Stimulated activated CD8-positive, alpha-beta memory T cell treated with anti-CD3 and anti-CD28 coated beads, Interleukin-7, amount 100 ng/mL, for 48 hours (primary cell): ENCODE measurements at places on chromosomes 7 and 10.

DNA sequence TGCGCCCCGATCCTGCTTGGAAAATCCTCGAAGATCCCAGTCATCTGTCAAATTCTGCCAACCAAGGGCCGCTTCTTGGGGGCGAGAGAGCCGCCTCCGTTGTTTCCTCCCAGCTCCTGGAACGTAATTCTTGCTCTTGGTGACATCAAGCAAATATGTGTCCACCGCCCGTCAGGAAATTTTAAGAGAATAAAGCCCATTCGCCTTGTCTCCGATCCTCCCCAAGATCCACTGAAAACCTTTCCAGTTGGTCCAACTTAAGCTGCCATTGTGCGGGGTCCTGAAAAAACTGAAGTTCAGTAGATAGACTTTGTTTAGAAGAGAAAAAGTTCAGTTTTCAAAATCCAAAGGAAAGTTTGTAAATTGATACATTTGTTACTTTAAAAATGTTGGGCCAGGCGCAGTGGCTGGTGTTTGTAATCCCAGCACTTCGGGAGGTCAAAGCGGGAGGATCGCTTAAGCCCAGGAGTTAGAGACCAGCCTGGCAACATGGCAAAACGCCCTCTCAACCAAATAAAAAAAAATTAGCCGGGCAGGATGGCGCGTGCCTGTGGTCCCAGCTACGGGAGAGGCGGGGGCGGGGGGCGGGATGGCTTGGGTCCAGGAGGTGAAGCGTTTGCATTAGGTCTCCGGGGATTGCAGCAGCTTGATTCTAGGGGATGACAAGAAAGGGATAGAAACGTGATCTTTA, 1.0 kb upstream of the ZNF800 start:
- no peak for DNase-seq

DNA sequence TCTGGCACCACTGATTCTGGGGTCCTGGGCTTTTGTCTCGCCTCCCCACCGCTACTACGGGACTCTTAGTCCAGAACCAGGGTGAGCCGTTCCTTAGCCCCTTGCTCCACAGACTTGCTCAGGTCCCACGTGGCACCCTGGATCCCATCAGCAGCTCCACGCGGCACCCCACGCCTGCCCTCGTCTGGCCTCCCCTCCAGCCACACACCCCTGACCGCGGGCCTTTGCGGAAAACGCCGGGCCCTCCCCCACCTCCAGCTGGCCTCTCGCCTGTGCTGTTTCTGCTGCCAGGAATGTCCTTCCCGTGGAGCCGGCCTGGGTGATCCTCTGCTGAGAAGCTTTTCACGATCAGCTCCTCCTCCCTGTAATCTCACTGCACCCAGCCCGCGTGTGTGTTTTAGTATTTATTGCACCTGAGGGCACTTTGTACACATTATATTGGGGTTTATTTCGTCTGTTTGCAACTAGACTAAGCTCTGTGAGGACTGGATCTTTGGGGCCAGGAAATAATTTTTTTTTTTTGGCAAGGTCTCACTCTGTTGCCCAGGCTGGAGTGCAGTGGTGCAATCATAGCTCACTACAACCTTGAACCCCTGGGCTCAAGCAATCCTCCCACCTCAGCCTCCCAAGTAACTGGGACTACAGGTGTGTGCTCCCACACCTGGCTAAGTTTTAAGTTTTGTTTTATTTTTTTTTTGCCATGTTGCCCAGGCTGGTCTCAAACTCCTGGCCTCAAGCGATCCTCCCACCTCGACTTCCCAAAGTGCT, 10.5 kb upstream of the TTYH3 start:
- no peak for DNase-seq

DNA sequence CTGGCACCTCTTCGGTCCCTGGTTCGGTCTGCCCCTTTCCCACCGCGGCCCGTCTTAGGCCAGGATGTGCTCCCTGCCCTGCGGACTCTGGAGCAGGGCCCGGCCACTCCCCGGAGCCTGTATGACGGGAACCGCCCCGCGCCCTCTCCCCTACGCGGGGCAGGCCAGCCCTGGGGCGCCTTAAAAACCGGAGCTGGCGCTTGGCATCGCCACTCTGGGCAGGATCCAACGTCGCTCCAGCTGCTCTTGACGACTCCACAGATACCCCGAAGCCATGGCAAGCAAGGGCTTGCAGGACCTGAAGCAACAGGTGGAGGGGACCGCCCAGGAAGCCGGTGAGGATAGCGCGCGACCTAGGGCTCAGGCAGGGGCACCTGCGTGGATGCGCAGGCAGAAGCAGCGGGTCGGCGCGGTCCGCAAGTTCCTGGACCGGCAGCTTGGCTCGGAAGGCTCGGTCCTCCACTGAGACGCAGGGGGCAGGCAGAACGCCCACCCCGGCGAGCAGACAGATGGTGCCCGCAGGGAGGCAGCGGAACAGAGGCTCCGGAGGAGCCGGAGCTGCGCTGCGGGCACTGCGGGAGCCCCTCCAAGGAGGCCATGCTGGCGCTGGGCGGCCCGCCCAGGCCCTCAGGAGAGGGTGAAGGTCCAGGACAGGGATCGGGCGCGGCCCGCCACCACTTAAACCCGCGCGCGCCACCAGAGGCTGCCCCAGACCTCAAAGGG, at the start of gene ADIRF:
Gene ADIRF, plus strand, starts transcription at position 212 of the 723 bp plus-strand sequence. Its CDS starts 63 bp downstream, at position 275.
- DNase-seq, result no peak

GRCh38 chr7:155299535-155300202, 2.0 kb downstream of the INSIG1 start:
- DNase-seq, result no peak

DNA sequence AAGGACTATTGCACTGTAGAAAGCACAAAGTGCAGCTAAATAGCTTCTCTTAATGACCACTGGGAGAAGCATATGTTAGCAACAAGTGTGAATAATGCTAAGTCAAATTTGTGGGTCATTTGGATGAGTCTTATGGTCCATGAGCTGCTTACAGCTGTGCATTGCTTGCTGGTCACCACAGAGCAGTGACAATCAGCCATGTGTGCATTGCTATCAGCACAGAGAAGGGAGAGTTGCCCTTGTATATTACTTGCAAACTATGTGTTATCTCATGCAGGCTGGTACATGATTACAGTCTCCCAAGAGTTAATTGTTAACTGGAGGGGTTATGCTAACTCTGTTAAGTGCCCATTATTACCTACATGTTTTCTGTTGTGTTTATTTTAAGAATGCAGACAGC, 25.7 kb downstream of the MRPS33 start:
- DNase-seq, result no peak

- DNase-seq, result no peak
These were observed 507.9 kb upstream of the NRG3 start for GRCh38 chr10:81367132-81367531.

GRCh38 chr10:71344154-71344925, 25.3 kb downstream of the SLC29A3 start:
- no peak for DNase-seq

DNA sequence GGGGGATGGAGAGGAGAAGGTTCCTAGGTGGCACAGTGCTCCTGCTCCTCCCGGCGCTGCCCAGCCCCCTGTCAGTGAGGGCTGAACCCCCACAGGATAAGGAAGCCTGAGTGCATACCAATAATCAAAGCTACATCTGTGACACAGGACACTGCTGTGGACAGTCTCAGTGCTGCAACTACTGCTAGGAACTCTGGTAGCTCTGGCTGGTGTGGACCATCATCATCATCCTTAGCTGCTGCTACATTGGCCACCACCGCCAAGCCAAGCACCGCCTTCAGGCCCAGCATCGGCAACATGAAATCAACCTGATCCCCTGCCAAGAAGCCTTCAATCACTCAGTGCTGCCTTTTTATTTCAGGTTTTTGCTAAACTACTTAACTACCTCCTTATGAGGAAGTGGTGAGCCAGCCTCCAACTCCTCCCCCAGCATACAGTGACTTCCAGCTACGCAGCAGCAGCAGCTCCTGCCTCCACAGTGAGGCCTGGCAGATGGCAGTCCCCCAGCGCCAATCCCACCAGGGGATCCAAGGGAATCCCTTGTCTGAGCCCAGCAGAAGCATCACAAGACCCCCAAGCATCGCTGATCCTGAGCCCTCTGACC, 32.1 kb upstream of the SLC26A4 start:
- DNase-seq, result no peak

GRCh38 chr10:127971963-127972615, 65.2 kb downstream of the PTPRE start:
- no peak for DNase-seq

DNA sequence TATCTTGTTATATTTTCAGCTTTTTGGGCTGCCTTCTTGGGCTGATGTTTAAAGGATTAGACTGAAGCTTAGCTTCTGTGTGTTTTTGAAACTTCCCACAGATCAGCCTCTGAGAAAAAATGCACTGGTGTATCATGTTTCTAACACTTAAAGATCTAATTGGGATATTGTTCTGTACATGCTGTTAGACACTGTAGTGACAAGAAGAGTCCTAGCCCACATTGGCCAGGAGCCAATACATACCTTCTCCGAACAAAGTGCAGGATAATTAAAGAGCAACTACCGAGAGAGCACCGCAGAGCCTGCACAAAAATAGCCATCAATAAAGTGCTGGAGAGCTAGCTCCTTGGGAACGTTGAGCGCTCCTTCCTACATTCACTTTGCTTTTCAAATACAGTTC, 289.4 kb upstream of the SP8 start:
- no peak for DNase-seq

DNA sequence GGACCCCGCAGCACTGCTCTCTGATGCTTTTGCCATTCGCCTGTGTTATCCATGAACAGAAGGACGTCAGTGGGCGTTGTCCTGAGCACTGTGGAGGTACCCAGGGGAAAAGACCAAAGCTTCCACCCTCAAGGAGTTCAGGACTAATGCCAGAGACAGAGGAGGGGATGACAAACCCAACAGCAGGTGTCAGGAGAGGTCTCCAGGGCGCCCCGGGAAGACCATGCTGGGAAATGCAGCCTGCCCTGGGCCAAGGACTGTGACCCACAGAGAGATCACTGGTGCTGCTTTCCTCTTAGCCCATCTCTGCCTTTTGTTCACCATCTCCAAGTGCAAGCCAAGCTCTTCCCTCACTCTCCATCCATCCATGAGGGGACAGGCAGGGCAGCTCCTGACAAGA, 166.8 kb upstream of the PFKP start:
- DNase-seq, result no peak

- no peak for DNase-seq
These were observed 5.5 kb downstream of the RAMP3 start for GRCh38 chr7:45162943-45163691.

DNA sequence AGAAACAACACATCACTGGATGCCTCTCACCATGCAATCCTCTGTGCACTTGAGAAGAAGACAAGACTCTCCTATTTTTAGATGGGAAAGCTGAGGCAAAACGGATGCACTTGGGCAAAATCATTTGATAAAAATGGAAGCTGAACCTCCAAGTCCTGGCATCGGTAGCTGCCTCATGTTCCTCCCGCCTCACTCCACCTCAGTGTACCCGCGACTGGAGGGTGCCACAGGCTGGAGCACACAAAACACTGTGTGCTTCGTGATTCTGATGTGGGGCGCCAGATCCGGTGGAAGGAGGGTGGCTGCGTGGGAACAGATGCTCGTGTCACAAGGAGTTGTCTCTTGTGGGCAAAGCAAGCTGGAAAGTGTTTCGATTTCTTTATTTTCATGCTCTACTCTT, 41.3 kb downstream of the TAS2R41 start:
- no peak for DNase-seq

DNA sequence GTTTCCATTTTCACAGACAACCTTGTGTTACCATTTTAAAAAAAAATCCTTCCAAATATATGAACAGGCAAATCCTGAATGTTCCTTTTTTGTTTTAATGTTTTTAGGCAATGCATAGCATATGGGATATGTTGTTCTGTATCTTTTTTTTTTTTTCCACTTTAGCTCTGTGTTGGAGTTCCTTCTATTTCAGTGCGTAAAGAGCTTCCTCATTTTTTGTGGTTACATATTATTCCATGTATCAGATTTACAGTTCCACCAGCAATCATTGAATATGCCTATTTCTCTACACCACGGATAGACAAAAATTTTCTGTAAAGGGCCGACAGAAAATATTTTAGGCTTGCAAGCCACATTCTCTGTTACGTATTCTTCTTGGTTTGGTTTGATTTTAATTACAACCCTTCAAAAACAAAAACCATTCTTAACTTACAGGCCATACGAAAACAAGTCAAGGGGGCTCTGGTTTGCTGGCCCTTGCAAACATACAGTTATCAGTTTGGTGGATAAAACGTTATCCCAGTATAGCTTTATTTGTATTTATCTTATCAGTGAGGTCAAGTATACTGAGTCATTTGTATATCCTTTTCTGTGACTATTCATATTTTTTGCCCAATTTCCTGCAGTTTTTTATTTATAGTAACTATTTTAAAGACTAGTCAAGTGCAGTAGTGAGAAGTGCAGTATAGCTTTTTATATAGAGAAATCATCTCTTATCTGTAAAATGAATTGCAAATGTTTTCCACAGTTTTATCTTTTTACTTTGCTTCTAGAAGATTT, 55.7 kb downstream of the RALA start:
- no peak for DNase-seq

- no peak for DNase-seq
These were observed 128.6 kb downstream of the ICA1 start for GRCh38 chr7:8133188-8133848.

- no peak for DNase-seq
These were observed 1.9 kb upstream of the HERC4 start for GRCh38 chr10:68077026-68077425.
